ENCODE measurements at places on chromosomes 7 and 10. TPM values are rescaled to one million over a fixed set of nuclear protein-coding genes. Genes with fewer than 3 reads are reported as not detected.

DNA sequence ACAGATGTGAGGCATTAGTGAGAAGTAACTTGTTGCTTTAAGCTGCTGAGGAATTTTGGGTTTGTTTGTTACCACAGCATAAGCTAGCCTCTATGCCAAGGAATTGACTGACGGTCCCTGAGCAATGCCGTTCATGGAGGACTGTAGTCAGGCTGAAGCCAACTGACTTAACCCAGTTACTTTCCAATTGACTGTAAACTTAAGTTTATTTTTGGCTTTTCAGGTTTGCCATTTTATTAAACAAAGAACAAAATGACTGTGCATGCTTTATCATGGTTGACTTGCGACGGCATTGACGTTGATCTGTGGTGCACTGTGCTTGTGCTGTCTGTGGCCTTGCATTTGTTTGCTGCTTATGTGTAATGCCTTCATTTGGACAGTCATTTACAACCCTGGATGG lies 53.5 kb downstream of the DNAJB9 start:
- H3K4me1 ChIP-seq = no peaks in the 10 kb centered on the region
- no peak overlapping the region for H3K27ac ChIP-seq
- H3K36me3 ChIP-seq = no peaks in the 10 kb centered on the region
- no peak overlapping the region for H3K4me3 ChIP-seq

GRCh38 chr10:80100861-80101695 lies 22.6 kb downstream of the TMEM254 start:
- no peak for DNase-seq
- H3K27me3 ChIP-seq = no peaks in the 10 kb centered on the region
- H3K4me1 ChIP-seq = no peaks in the 10 kb centered on the region
- H3K27ac ChIP-seq = no peak overlapping the region
- no peaks in the 10 kb centered on the region for H3K36me3 ChIP-seq
- H3K4me3 ChIP-seq = no peak overlapping the region

DNA sequence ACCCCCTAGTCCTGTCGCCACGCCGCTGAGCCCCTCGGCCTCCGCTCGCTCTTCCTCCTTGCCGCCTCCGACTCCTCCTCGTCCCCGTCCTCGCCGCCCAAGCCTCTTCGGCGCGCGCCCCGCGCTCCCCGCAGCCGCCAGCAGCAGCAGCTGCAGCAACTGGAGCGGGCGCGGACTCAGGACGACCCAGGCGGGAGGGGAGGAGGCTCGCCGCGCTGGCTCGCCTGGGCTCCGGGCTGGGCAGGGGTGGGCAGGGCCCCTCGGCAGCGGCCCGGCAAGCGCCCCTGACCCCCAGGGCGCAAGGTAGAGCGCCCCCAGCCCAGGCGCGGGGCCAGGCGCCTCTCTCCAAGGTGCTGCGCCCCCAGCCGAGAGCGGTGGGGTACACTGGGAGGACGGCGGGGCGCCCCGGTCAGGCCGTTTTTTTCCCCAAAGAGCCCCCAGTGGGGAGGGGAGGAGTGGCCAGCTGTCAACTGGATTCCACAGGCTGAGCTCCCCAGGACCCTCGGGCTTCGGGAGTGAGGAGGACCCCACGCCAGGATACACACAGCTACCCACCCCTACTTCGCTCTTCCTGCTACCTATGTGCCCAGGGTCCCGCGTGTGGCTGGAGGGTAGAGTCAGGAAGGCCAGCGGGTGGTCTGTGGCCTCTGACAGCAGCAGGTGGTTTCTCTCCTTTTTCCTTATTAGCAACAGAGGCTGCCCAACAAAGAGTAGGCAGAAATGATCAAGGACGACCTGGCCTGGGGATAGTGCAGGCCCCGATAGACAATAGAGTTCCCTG lies 903 bp upstream of the KCNMA1 start:
- H3K27me3 ChIP-seq = peaks cover 3% of the 10 kb centered on the region
- no peak for DNase-seq
- no peak overlapping the region for H3K27ac ChIP-seq
- no peaks in the 10 kb centered on the region for H3K4me1 ChIP-seq
- no peak overlapping the region for H3K4me3 ChIP-seq

- H3K4me1 ChIP-seq = no peaks in the 10 kb centered on the region
- no peak overlapping the region for H3K4me3 ChIP-seq
- no peaks in the 10 kb centered on the region for H3K36me3 ChIP-seq
- no peaks in the 10 kb centered on the region for H3K27me3 ChIP-seq
- H3K27ac ChIP-seq = no peak overlapping the region
These were observed 54.4 kb downstream of the TFPI2 start for GRCh38 chr7:93836116-93836515.

GRCh38 chr10:85789982-85790789 lies 576.4 kb downstream of the GRID1 start:
- H3K27ac ChIP-seq = no peak overlapping the region
- H3K4me3 ChIP-seq = no peak overlapping the region
- no peaks in the 10 kb centered on the region for H3K27me3 ChIP-seq
- no peaks in the 10 kb centered on the region for H3K4me1 ChIP-seq

DNA sequence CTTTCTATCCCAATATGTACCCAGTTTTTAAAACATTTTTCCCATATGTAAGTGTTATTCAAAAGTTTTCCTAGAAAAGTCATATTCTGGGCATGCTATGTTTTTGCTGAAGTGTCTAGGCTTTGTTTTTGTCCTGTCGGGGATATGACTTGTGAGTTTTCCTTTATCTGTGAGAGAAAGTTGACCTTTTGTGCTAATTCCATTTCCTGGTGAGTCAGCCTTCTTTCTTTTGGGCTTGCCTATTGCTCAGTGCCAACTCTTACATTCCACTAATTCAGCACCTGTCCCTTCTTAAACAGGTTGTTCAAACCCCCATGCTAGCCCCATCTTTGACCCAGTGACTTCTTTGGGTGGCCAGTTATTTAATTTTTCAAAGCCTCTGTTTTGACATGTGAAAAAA lies 146.2 kb downstream of the AHR start:
- H3K4me3 ChIP-seq = no peak overlapping the region
- no peaks in the 10 kb centered on the region for H3K36me3 ChIP-seq
- peaks cover 6% of the 10 kb centered on the region for H3K4me1 ChIP-seq

GRCh38 chr7:28582226-28582625 lies 169.9 kb downstream of the CREB5 start:
- no peaks in the 10 kb centered on the region for H3K36me3 ChIP-seq
- no peak for DNase-seq
- H3K27ac ChIP-seq = no peak overlapping the region
- H3K27me3 ChIP-seq = peaks cover 58% of the 10 kb centered on the region

Gene DOCK1
- total RNA-seq = 46.5 TPM

Gene PAPOLB
- total RNA-seq = 0.20 TPM

Gene MEIG1
- 1.4 TPM for total RNA-seq
